ENCODE measurements at places on chromosomes 2 and 18. TPM values are rescaled to one million over a fixed set of nuclear protein-coding genes. Genes with fewer than 3 reads are reported as not detected.

The SFT2D3 gene
- not detected for polyA plus RNA-seq

The UBXN4 gene
- polyA plus RNA-seq = 113 TPM

The CASP10 gene
- 14.9 TPM for polyA plus RNA-seq

The DOK6 gene
- not detected for polyA plus RNA-seq

The FAM124B gene
- not detected for polyA plus RNA-seq

The IGFBP2 gene
- polyA plus RNA-seq = not detected

The C2orf92 gene
- 1.4 TPM for polyA plus RNA-seq

The FAM237A gene
- polyA plus RNA-seq = not detected

Data from IgD-negative memory B cell (primary cell).